ENCODE measurements at places on chromosomes 3 and 15. TPM values are rescaled to one million over a fixed set of nuclear protein-coding genes. Genes with fewer than 3 reads are reported as not detected.

The ARL14 gene
- 1.00 TPM for total RNA-seq

The PDZRN3 gene
- 31.0 TPM for total RNA-seq

The PLCD1 gene
- total RNA-seq, result 33.3 TPM

The ITGB5 gene
- 58.8 TPM for total RNA-seq

DNA sequence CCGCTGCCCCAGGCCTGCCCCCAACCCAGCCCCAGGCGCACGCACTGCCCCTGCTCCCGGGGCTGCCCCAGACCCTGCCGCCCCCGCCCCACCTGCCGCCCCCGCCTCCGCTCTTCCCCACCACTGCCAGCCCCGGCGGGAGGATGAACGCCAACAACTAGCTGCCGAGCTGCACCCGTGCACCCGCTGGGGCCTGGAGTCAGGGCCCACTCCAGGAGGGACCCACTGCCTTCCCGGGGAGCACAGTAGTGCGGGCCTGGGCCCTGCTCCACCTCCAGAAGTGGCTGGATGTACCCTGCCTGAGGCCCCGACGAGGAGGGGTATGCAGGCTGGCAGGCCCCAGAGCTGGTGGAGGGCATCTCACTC, 10.9 kb downstream of the ZBTB47 start:
- H3K4me3 ChIP-seq, result no peak overlapping the region
- peaks cover 2% of the 10 kb centered on the region for H3K36me3 ChIP-seq
- no peak for DNase-seq
- H3K4me1 ChIP-seq, result no peaks in the 10 kb centered on the region
- no peak overlapping the region for H3K27ac ChIP-seq

DNA sequence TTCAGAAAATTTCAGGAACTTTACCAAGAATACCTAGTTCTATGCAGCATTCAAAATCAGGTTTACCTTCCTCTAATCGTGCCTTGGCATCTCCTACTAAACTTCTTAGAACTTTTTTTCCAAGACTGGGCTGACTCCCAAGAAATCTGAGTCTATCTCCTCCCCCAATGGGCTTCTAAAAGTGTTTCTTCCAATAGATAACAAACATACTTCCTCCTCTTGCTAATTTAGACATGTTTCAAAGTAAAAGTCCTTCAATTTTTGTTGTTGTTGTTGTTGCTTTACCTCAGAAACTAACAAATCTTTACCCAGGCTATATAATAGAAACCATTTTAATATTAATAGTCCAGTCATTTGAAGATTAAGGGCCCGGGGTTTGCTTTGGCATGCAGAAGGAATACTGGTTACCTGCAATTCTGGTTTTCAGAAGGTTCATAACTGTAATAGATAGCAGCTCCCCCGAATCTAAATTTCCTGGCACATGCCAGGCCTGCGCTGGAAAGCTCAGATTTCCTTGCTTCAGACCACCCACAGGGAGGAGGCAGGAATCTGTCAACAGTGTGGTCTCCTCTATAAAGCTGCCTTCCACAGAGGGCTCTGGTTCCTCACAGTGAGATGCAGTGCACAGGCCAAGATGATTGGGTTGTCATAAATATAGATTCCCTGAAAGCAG, 188.7 kb downstream of the THRB start:
- no peak for DNase-seq
- no peaks in the 10 kb centered on the region for H3K27me3 ChIP-seq
- no peaks in the 10 kb centered on the region for H3K4me1 ChIP-seq
- H3K4me3 ChIP-seq, result no peak overlapping the region
- H3K27ac ChIP-seq, result no peak overlapping the region

- H3K4me1 ChIP-seq, result peaks cover 6% of the 10 kb centered on the region
- DNase-seq, result no peak
- no peak overlapping the region for H3K27ac ChIP-seq
- H3K4me3 ChIP-seq, result no peak overlapping the region
- no peaks in the 10 kb centered on the region for H3K36me3 ChIP-seq
- no peaks in the 10 kb centered on the region for H3K27me3 ChIP-seq
Measured at GRCh38 chr3:190155752-190156151, 35.1 kb upstream of the P3H2 start.

DNA sequence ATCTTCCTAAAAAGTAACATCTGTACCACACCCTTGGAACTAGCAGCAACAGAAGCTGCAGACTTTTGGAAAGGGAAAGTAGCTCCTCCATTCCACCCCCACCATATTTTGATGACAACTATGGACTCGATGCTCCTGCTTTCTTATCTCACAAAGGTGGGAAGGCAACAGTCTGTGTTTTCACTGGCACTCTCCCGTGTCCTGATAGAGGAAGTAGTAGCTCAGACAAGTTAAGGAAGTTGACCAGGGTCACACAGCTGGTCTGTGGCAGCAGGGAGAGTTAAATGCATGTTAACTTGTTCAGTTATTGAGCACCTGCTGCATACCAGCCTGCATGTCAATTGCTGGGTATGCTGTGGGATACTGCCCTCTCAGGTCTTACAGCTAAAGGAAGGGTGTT, 33.1 kb downstream of the BHLHE40 start:
- peaks cover 19% of the 10 kb centered on the region for H3K4me1 ChIP-seq
- H3K36me3 ChIP-seq, result no peaks in the 10 kb centered on the region
- H3K4me3 ChIP-seq, result no peak overlapping the region
- H3K27me3 ChIP-seq, result peaks cover 58% of the 10 kb centered on the region
- no peak for DNase-seq
- no peak overlapping the region for H3K27ac ChIP-seq

GRCh38 chr3:101928890-101929289, 79.6 kb downstream of the NFKBIZ start:
- H3K4me1 ChIP-seq, result peaks cover 14% of the 10 kb centered on the region
- no peaks in the 10 kb centered on the region for H3K27me3 ChIP-seq
- DNase-seq, result no peak
- H3K27ac ChIP-seq, result no peak overlapping the region
- H3K36me3 ChIP-seq, result no peaks in the 10 kb centered on the region
- no peak overlapping the region for H3K4me3 ChIP-seq

DNA sequence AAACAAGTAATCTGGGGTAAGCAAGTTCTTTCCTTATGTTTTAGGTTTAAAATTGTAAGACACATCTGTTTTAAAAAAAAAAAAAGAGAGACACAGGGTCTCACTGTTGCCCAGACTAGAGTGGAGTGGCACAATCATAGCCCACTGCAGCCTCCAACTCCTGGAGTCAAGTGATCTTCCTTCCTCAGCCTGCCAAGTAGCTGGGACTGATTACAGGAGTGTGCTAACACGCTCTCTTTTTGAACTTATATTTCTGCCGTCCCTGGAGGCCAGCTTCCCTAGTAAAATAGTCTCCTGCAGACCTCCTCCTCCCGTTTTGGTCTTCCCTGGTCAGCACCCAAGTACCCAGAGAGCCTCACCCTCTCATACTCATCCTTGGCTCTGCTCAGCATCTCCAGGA, 35.5 kb downstream of the DCP1A start:
- no peaks in the 10 kb centered on the region for H3K4me1 ChIP-seq
- H3K27me3 ChIP-seq, result no peaks in the 10 kb centered on the region
- no peak for DNase-seq
- peaks cover 18% of the 10 kb centered on the region for H3K36me3 ChIP-seq
- H3K4me3 ChIP-seq, result no peak overlapping the region

DNA sequence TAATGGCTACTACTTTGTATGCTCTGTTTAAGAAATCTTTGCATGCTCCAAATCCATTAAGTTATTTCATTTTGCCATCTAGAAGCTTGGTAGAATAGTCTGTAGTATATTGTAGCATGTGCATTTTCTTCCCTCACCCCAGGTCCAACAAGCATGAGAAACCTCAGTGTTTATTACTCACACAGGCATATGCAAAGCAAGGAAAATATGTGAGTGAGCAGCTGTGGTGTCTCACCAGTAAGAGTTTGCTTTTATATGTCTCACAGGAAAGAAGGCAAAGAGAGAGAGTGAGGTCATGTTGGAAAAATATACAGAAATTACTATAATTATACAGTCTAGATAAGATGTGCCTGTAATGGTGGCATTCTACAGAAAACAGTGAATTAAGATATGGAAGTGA, 312.5 kb downstream of the C3orf38 start:
- H3K27ac ChIP-seq, result no peak overlapping the region
- H3K27me3 ChIP-seq, result no peaks in the 10 kb centered on the region
- DNase-seq, result no peak
- H3K36me3 ChIP-seq, result no peaks in the 10 kb centered on the region
- H3K4me3 ChIP-seq, result no peak overlapping the region

Measured in progenitor cell of endocrine pancreas (in vitro differentiated cells).